Hippocampal formation (tissue), 2 donors: ENCODE measurements at places on chromosomes 1 and 21.

GRCh38 chr1:218755128-218755527, 410.0 kb downstream of the TGFB2 start:
- no peak for DNase-seq

DNA sequence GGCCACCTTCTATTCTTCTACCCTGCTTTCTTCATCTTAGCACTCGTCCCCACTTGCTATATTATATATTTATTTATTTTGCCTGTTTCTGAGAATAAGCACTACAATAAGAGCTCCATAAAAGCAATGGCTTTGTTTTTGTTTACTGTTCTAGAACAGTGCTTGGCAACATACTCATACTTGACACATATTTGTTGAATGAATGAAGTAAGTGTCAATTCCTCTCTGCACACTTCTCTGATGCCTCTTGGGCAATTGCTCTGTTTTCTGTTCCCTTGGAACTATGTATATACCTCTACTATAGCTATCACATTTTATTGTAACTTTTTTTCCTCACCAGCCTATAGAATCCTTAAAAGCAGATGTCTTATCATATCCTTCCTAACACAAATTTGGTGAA, 7.5 kb upstream of the SLC19A2 start:
- DNase-seq: no peak

DNA sequence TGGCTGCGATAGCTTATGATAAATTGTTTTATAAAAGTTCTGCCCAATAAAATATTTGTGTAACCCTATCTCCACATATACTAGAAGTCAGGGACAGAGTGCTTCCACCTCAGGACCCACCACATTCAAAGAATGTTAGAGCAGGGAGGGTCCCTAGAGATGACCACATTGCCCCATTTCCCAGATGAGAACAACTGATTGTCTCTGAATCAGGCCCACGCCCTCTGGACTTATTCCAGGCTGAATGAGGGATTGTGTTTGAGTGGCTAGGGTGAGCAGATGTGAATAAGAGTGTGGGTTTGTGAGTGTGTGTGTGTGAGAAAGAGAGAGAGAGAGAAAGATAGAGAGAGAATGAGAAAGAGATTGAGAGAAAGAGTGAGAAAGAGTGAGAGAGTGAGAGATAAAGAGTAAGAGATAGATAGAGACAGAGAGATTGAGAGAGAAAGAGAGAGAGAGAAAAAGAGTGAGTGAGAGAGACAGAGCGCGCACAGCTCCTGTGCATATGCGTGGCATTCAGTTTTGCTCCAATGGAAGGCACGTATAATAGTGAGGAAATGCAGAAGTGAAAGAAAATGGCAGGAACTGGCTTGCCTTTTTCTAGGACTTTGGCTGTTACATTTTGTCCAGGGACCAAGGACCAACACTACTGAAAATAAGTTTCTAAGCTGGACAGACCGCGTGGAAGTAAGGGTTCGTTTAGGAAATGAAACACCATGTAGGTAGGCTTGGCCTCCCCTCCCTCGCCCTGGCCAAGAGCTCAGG, 94.1 kb downstream of the ABCA4 start:
- DNase-seq: no peak

DNA sequence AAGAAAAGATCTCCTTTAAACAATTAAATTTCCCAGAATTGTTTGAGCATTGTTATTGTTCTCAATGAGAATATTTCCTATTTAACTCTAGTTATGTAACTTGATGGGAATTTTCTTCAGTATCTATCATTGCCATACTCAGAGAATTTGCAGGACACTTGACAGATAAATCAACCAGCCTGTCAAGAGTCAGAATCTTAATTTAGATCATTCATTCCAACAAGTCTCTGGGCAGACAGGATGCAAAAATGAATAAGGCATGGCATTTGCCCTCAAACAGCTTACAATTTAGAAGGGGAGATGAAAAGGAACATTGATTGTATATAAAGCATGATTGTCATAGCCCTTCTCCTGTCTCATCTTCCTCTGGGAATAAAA, 7.3 kb upstream of the DISC1 start:
- no peak for DNase-seq

DNA sequence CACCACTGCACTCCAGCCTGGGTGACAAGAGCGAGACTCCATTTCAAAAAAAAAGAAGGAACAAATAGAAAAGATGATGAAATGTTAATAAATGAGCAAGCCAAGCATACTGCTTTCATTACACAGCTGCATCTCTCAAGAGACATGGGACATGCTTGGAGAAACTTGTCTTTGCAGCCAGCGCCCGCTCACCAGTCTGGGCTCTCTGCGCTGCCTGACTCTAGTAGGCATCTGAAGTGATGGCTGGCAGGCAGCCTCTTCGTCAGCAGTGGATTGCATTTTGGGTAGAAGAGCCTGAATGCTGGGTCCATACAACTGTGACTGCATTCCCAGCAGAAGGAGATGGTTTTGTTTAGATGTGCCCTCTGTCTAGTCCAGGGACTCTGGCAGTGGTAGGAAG, 48.0 kb downstream of the IL6R start:
- no peak for DNase-seq

GRCh38 chr1:93847811-93848288, 31.2 kb downstream of the DNTTIP2 start:
- DNase-seq: peak; percentile 60

- DNase-seq: peak; percentile 65
Measured at GRCh38 chr21:38733972-38734546, 71.7 kb upstream of the ETS2 start.

DNA sequence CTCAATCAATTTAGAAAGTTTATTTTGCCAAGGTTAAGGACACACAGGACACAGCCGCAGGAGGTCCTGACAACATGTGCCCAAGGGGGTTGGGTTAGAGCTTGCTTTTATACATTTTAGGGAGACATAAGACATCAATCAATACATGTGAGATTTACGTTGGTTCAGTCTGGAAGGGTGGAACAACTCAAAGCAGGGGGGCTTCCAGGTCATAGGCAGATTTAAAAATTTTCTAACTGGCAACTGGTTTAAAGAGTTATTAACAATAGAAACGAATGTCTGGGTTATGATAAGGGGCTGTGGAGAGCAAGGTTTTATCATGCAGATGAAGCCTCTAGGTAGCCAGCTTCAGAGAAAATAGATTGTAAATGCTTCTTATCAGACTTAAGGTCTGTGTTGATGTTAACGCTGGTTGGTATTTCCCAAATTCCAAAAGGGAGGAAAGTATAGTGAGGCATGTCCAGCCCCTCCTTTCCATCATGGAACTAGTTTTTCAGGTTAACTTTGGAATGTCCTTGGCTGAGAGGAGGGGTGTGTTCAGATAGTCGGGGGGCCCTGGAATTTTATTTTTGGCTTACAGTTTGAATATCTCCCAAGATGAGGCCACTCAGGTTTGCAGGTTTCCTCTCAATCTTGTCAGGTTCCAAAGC, 31.0 kb upstream of the TGFBR3 start:
- DNase-seq: no peak

GRCh38 chr1:36924282-36924811, 110.0 kb downstream of the GRIK3 start:
- DNase-seq: peak; percentile 19

GRCh38 chr1:71823708-71824305, 458.5 kb downstream of the NEGR1 start:
- no peak for DNase-seq

GRCh38 chr1:29827237-29827750, 591.0 kb downstream of the PTPRU start:
- DNase-seq: no peak

- DNase-seq: no peak
Measured at GRCh38 chr1:219189021-219189824, 15.5 kb downstream of the LYPLAL1 start.

DNA sequence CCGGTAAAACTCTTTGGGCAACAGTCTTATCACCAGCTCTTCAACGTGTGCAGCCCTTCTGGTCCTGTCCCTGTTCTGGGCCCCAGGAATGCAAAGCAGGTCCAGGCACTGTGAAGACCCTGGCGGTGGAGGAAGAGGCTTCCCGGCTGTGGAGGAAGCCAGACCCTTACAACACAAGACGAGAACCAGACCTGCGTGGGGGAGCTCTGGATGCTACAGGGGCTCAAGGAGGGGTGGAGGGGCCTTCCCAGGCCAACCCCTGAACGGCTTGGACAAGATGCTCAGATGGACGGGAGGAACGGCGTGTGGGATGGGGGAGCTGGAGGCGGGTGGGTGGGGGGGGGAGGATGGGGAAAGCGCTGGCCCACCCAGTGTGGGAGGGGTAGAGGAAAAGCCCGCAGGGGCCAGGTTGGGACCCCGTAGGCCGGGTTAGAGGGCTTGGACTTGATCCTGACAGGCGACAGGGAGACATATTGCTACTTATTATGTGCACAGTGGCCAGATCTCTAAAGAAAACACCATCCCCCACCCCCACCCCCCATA, 5.1 kb upstream of the OLIG2 start:
- DNase-seq: no peak

- no peak for DNase-seq
Measured at GRCh38 chr1:168135921-168136708, 615 bp downstream of the GPR161 start.

DNA sequence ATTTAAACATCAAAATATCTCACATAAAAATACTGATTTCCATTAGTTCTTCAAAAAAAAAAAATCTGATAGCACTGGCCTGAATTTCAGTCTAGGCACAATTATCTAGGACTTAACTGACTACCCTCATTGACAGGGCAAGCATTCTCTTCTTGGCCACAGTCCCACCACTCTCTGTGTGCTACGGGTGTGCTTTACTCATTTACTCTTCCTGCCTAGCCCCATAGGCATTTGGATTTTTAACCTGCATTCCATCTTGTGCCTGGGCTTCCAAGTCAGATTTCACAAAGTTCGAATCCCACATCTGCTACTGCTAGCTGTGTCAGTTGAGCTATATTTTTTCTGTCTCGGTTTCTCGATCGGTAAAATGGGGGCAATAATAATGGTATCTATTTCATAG, 38.0 kb downstream of the PTPN14 start:
- DNase-seq: no peak

DNA sequence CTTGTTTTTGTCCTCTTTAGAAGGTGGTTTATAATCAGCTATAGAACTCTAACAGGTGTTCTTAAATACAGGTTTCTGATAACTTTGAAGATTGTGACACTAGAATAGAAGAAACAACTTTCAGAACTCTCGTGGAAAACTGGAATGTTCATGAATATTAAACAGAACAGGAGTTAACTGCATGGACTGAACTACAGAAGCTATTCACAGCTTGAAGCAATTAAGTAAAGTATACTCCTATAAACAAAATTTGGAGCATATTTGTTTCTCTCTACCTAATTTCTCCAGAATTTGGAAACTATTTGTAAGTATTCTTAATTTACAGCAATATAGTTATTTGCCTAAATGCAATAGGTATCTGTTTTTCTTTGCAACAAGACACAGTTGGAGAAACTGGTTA, 824.8 kb downstream of the ADGRL2 start:
- DNase-seq: no peak

DNA sequence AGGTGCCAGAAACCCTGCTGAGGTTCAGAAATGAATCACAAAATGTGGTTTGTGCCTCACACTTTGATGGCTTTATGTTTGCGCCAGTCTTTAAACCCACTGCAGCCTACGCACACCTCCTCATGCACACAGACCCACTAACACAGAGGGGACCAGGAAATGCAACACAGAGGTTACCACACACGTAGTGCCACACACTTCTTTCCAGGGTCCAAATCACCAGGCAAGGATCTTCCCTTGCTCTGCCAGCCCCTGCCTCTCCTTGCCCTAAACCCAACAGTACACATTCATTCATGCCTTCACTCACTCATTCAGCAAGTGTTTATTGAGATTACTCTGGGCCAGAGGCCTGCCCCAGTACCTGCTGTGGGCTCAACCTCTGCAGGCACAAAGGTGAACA, 17.5 kb downstream of the MAB21L3 start:
- no peak for DNase-seq

GRCh38 chr21:44710756-44711326, 531 bp downstream of the TSPEAR start:
- no peak for DNase-seq

- DNase-seq: no peak
Measured at GRCh38 chr21:35737449-35737848, 322.9 kb downstream of the SETD4 start.
